ENCODE measurements at places on chromosomes 16 and 17.

GRCh38 chr16:85293458-85293857, 181.2 kb upstream of the CIBAR2 start:
- no peak for DNase-seq

DNA sequence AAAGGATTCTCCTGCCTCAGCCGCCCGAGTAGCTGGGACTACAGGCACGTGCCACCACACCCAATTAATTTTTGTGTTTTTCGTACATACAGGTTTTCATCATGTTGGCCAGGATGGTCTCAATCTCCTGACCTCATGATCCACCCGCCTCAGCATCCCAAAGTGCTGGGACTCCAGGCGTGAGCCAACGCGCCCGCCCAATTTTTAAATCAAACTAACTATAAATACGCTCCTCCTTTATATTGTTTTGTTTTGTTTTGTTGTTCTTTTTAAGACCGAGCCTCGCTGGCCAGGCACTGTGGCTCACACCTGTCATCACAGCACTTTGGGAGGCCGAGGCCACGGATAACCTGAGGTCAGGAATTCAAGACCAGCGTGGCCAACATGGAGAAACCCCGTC, 1.9 kb upstream of the UTP6 start:
- DNase-seq: no peak

DNA sequence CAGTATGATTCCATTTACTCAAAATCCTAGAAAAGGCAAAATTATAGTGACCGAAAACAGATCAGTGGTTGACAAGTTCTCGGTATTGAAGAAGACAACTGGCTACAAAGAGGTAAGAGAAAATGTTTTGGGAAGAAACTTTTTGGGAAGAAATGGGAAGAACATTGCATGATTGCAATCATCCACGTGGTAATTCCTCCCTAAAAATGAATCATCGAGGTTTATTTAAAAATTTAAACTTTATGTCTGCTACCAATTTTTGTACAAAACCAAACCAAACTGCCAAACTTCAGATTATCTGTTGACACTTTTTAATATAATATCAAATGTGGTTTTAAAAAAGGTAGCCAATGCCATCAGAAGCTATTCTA, 8.1 kb downstream of the SMURF2 start:
- DNase-seq: no peak

DNA sequence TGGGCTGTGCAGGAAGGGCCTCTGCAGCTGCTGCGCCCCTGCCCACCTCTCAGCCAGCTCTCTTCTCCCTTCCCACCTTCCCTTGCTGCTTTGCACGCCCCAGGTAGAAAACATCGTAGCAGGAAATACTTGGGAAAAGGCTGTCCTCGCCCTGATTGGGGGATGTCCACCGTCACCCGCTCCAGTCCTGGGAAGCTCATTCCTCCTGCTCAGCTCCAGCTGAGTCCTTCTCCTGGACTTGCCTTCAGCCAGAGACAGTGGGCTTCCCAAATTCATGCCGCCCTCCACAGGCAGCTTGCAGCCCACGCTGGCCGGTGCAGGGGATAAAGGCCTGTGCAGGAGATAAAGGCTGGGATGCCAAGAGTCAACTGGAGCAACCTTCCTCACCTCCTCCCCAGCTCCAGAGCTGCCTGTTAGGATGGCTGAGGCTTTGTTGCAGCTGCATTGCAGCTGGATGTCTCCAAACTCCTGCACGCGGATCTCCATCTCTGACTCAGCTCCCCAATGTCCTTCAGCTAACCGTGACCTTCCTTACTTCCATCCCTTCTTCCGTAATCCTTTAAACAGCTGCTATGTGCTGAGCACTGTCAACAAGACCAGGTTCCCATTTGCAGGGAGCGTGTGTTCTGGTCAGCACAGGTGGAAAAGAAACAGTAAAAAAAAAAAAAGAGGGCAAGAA, 402.0 kb upstream of the TNRC6C start:
- DNase-seq: no peak

DNA sequence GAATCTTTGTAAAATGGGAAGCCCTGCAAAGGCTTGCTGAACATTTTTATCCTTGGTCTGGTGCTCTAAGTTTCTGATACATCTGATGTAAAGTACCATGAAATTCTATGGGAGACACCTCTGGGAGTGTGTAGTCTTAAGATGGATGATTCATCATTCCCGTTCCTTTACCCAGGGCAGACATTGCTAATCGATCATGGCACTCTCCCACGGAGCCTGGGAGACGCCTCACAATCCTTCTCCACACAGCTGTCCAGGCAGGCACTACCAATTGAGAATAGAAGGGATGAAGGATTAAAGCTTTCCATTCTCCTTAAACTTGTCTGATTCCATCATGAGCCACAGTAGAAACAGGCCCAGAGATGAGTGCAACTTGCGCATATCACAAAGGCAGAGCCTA, 144.8 kb downstream of the GSG1L start:
- no peak for DNase-seq

DNA sequence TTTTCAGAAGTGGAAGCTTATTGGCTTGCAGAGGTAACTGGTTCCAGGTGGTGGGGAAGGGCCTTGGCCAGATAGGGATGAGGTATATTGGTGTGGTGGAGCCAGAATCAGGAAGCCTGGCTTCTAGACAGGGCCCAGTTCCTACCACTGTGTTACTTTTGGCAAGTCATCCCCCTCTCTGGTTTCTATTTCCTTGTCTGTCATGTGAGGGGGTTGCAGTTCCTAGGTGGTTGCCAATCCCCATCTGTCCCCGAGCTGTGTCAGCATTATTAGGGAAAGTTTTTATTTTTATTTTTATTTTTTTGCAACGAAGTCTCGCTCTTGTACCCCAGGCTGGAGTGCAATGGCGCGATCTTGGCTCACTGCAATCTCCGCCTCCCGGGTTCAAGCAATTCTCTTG, 3.0 kb downstream of the SMCR8 start:
- DNase-seq: no peak

DNA sequence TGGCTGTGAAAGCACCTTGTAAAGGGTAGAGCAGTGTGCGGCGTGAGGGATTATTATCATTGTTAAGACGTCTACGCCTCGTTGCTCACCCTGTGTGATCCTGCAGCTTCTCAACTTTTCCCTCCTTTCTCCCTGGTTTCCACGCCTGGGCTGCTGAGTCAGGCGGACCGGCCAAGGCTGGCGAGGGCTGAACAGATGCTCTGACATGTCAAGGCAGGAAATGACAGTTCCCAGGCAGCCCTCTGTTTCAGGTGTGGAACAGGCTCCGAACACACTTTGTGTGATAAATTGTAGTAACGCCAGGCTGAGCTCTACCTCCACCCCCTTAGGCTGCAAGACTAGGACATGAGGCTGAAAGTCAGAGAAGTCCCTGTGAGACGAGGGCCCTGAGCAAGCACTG, 46.0 kb upstream of the TBX2 start:
- no peak for DNase-seq

DNA sequence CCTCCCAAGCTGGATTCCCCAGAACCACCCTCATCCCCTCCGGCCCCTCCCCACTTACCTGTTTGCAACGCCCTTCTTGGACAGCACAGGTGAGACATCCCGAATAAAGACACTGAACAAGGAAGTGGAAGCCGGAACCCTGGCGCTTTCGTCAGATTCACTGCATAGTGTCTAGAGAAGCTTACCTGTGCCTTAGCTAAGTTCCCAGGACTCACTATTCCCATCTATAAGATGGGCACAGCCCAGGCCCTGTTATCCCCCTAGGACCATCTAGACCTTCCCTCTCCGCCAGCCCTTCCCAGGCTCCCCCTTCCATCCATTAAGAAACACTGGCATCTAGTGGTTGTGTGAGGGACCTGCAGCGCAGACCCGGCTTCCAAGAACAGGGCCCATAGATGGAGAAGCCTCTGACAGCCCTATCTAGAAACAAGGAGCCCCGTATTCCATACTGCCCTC, 26.9 kb upstream of the RPL38 start:
- no peak for DNase-seq

DNA sequence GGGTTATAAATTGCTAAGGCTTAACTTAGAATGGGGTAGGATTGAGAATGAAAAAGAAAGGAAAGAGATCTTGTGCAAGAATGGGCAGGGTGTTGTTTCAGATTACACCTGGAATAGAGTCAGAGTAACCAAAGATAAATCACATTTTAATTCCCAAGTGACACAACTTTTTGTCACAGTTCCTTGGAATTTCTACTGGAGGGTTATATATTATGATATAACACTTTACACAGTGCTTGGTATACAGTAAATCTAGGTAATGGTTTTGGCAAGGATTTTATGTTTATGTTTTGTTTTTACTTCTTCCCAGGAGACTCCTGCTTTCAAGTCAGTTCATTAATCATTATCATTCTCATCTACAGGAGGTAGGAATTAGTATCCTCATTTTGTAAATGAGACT, 115.7 kb upstream of the KCNJ16 start:
- no peak for DNase-seq

- DNase-seq: no peak
Observed at GRCh38 chr17:35568561-35568960, 7.9 kb upstream of the SLFN14 start.

DNA sequence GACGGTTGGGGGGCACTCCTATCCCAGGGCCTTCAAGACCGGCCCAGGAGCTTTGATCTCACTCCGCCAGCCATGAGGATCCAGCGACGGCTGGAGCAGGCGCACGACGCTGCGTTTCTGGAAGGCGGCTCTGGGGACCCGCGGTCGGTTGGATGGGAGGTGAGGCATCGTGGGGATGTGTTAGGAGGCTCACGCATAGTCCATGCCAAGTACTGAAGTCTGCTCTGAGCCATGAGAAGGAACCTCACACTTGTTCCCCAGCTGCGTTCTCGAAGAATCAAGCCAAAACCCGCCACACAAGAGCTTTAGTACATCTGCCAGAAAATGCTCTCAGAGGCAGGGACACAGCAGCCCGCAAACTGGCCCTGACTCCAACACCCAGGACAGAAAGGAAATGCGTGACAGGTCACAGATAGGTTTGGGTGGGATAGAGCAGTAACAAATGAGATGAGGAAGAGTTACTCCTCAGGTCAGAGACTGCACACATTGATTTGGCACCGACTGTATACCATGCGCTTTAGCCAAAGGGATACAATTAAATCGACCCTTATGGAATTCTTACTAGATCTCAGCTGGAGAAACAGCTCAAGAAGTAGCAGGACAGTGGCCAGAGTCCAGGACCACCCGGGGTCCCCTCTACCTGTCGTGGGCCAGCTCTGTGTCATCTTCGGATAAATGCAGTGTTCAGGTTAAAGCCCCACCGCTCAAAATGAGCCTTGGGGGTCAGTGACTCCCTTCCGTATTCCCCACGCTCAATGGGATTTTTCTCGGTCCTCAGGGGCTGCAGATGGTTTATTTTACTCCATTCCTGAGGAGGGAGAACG, 6.7 kb upstream of the GSG1L start:
- no peak for DNase-seq

- DNase-seq: no peak
Observed at GRCh38 chr17:15268461-15268860, 3.3 kb upstream of the PMP22 start.

DNA sequence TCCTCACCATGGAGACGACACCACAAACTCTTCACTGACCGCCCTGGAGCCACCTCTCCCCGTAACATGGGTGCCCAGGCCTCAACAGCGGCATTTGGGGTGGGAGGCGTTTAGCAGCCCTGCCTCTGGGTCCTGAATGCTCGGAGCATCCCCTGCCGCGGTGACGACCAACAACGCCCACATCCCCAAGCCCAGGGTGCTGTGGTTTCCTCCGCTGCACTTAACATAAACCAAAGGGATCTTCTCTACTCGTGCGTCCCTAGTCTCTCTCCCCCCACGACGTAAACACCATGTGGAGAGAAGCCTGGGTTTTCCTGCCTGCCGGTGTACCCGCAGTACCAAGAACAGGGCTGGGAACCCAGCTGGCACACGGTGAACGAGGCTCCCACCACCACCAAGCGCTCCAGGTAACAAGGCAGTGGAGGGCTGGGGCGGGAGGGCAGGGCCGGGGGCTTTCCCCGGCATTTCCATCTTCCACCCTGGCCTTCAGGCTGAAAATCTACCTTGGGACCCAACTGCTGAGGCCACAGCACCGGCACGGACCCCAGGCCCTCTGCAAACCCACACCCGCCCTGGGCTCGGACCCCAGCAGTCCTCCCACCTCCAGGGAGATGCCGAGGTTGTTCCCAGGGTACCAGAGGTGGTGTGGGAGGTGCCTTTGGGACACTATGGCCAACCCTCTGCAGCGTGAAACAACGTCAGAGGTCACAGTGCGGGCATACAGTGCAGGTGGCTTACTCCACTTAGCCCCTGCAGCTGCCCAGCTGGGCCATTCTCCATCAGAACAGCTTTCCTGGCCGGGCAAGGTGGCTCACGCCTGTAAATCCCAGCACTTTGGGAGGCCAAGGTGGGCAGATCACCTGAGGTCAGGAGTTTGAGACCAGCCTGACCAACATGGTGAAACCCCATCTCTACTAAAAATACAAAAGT, 54.3 kb downstream of the TIMM22 start:
- no peak for DNase-seq

- DNase-seq: peak; percentile 62
Observed at GRCh38 chr16:1413684-1414531, 596 bp downstream of the UNKL start.

DNA sequence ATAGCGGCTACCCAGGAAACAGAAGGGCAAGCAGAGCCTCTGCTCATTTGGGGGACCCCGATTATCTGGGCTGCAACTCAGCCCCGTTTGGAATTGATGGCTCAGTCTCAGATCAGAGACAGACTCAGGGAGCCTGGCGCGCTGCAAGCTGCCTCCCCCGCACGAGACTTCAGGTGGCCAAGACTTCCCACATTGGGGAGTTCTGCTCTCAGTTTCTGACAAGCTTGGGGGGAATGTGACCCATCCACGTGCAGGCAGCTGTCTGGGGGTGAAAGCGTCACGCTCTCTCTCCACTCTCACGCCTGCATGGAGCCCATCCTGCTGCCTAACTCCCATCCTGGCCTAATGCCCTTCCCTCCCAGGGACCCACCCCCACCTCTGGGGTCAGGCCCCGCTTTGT, 157.6 kb upstream of the GSE1 start:
- DNase-seq: no peak

DNA sequence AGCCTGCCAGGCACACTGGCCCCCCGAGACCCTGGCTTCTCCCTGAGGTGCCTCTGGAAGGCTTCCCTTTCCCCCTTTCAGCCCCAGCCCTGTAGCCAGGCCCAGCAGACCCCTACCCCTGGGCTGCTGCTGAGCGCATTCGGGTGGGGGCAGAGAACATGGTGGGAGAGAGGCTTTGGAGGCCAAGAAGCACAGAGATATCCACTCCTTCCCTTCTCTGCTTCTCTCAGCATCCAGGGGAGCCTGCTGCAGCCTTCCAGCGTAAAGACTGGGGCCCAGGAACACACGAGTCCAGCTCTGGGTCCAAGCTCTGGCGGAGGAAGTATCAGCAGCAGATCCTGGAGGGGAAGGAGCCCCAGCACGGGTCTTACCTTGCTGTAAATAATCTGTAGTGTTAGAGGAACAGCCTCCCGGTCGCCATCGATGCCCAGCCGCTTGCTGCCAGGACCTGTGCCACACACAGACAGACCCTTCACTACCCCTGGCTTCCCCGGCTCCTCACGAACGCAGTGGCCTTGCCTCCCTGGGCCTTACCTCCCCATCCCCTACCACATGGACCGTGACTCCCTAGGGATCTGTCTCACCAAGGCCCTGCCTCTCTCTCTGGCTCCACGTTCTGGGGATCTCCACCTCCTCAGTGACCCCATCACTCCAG, 17.0 kb upstream of the PIK3R6 start:
- DNase-seq: no peak

Measured in frontal cortex (tissue), 4 donors.